ENCODE measurements at places on chromosomes 3 and 15.

- no peak for DNase-seq
These were observed 41.6 kb upstream of the GOLGA8B start for GRCh38 chr15:34625007-34625406.

DNA sequence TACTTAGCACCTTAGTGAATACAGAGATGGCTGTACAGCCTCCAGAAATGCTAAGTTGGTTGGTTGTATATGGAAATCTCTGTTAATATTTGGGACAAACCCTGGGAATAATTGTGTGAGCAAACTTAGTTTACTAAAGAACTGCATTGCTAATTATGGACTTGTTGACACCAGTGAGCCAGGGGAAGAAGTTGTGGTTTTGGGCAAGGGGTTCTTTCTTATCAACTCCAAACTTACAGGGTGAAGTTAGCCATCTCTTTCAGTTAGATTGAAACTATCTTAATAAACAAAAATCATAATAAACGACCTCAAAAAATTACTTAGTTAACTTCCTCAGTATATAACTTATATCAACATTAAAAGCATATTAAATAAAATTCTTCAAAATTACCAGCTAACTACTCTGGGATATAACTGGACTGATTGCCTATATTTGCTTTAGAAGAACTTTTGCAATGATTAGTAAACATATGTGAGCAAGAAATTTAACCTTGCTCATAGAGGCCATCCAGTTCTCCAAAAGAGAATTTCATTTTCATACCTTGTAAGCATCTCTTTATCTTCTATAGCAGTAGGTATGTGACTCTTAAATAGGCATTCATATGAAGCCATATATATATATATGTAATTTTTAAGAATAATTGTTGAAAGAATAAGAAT is 24.7 kb downstream of the MBNL1 start:
- DNase-seq: no peak

GRCh38 chr3:42708611-42709151 is 6.1 kb upstream of the HHATL start:
- no peak for DNase-seq

- DNase-seq: peak; percentile 69
These were observed 566 bp downstream of the HMCES start for GRCh38 chr3:129278966-129279906.

GRCh38 chr3:118941236-118941635 is 93.4 kb downstream of the IGSF11 start:
- DNase-seq: no peak

- DNase-seq: no peak
These were observed 278.3 kb upstream of the WNT5A start for GRCh38 chr3:55765398-55765797.

DNA sequence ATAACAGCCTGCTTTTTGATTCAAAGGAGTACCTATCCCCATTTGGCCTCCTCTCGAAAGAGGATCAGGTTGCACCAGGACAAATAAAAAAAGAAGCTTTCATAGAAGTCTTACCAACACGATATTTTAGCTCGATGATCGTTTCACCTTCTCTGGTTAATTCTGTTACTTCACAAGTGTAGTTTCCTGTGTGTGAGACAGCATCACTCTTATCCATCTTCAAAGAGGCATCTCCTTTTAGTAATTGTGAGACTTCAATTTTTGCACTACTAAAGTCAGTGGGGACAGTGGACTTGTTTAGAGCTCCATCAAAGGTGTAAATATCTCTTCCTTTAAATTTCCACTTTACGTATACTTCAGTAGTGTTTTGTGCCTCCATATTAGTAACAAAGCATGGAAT is 11.0 kb downstream of the CD47 start:
- no peak for DNase-seq

DNA sequence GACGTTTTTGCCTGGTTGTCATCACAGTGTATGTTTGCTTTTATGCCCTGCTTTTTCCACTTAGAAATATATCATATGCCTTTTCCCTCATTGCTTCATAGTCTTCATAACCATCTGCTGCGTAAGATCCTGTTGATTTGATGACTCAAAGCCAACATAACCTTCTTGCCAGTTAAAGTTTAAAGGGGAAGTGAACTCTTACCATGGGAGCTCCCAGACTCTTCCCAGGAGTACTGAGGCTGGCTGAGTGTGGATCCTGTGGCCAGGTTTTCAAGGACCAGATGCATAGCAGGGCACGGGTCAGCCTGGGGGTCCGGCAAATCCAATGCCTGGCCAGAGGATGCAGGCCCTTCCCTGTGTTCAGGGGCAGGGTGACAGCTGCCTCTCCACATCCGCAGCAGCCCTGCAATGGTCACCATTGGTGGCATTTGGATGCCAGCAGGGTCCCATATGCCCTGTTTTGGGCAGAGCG is 42.0 kb upstream of the SACM1L start:
- no peak for DNase-seq

DNA sequence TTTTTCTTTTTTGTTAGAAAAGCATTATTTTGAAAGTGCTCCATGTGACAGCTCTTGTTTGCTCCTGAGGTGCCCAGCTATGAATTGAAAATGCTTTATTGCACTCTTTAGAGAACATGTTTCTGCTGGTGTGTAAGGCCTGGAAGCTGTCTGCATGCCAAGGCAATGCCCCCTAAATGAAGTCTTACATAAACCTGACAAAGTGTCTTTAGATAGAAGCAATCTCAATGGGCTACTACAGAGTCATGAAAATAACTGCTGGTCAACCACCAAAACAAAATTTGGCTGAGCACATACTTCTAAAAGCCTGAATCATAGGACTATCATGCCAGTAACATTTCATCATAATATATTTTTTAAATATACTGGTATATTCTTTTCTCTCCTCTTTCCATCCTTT is 178.7 kb downstream of the THRB start:
- no peak for DNase-seq

DNA sequence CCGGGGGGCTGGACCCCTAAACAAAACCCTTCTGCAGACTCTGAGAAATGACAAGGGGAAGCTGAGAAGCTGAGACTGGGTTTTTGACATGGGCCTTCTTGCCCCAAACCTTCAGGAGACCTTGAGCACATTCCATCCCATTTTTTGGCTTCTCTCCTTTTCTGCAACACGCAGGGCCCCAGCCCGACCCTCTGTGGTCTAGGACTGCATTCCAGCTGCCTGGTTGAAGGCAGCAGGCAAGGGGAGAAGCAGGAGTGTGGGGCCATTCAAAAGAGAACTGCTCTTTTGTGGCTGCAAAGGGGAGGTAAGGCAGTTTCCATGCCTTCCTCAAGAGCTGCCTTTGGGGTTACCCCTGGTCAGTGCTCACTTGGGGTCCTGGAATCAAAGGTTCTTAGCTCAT is 263.0 kb downstream of the TLE3 start:
- DNase-seq: no peak

- no peak for DNase-seq
These were observed 434.9 kb upstream of the TPM1 start for GRCh38 chr15:62607643-62608042.

DNA sequence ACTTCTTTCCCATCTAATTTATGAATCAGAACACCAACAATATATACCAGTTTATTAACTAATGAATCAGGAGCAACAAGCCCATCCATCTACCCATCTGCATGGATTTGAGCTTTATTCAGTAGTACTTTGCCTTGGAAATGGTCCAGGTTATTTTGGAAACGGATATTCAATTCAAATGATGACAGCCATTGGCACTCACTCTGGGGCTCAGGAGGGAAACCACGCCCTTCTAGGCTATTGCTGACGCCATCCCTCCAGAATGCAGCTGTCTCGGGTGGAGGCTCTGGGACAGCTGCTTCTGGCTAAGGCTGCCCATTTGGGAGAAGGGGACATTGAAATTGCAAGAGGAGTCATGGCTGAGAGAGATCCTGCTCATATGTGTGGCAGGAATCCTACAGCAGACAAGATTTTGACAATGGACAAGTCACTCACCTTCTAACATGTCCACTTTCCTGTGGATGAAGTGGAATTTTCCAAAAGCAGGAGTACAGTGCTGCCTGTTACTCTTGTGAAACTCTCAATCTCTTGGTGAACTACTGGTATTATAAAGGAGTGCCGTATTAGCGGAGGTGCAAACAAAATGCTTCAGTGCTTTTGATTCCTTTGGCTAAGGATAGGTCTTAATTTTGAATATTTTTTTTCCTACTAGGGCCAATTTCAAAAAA is 29.3 kb upstream of the TRAK1 start:
- DNase-seq: no peak

- no peak for DNase-seq
These were observed 657.5 kb upstream of the NECTIN3 start for GRCh38 chr3:110413807-110414748.

- DNase-seq: no peak
These were observed 737.1 kb downstream of the FHIT start for GRCh38 chr3:60514085-60514649.

DNA sequence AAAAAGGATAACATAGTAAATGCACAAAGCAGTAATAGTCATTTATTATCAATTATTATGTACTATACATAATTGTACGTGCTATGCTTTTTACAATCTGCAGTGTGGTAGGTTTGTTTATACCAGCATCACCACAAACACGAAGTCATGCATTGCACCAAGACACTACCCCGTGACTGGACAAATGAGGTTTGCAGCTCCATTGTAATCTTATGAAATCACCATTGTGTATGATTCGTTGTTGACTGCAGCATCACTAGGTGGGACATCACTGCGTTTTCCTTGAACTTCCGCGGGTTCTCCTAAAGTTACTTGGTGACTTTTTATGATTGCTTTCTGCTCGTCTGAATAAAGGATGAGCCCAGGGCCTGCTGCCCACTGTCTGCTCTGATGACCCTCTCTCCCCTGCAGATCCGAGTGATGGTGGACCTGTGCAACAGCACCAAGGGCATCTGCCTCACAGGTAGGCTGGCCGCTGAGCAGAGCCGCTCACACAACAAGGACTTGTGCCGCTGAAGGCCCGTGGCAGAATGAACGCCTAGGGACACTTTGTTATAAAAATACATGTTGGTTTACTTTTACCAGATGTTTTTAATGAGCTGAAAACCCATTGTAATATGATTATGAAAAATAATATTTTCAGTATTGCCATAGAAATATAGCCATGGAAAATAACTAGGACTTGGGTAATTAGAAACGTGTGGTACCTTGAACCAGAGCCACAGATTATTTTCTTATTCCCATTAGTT is 35.8 kb downstream of the GLDN start:
- DNase-seq: no peak

DNA sequence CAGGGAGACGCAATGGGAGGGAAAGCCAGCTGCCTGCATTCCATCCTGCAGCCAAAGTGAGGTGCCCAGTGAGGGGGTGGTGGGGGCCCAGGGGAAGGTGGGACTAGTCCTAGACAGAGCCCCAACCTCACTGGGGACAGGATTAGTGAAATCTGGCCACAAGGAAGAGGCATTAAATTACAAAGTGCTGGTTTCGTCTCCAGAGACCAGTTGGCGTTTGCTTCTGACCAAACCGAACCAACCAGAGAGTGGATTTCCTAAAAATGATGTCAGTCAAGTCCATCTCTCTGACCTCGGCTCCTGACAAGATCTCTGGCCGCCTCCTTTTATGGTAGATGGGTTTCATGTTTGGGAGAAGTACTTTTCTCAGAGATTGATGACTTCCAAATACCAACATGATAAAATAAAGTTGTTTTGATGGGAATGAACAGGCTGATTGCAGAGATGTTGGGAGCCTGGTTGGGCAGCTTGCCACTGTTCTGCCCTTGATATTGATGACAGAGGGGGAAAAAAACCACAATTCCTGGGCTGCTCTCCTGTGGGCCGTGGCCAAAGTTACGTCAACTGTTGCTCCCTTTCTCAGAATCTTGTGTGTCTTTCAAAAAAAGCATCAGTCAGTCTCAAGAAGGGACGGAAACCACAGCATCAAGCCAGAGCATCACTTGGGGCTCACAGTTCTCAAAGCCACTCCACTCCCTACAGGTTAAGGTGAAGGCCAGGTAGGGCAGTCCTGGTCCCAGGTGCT is 24.6 kb downstream of the ITGA11 start:
- DNase-seq: no peak

- DNase-seq: no peak
These were observed 10.4 kb upstream of the NR2F2 start for GRCh38 chr15:96320107-96320506.

DNA sequence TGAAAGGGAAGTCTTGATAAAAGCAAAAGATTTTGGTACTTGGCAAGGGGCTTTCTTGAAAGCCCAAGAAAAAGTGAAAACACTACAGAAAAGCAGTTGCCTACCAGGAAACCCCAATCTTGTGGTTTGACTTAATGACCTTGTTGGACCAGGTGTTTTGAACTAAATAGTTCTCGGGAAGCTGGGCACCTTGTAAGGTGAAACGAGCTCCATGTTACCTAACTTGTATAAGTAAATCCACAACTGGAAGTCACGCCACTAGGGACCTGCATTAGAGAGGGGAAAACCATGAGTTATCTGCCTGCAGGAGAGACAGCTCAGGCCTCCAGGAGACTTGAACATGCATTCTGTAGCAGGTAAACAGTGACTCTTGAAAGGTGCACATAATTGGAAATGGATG is 88.2 kb downstream of the GMPS start:
- DNase-seq: no peak

DNA sequence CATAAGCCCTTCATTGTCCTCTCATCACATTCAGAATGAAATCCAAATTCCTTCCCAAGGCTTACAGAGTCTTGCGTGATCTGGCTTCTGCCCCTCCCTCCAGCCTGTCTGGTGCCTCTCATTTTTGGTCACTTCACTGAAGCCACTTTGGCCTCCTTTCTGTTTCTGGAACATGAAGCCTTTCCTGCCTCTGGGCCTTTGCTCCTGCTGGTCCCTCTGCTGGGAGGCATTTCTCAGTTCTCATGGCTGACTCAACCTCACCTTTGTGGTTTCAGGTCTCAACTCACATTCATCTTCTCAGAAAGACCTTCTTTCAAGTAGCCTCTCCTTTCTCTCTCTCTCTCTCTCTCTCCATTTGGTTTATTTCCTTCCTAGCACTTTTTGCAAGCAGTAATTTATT is 43.9 kb upstream of the BHLHE40 start:
- DNase-seq: no peak

DNA sequence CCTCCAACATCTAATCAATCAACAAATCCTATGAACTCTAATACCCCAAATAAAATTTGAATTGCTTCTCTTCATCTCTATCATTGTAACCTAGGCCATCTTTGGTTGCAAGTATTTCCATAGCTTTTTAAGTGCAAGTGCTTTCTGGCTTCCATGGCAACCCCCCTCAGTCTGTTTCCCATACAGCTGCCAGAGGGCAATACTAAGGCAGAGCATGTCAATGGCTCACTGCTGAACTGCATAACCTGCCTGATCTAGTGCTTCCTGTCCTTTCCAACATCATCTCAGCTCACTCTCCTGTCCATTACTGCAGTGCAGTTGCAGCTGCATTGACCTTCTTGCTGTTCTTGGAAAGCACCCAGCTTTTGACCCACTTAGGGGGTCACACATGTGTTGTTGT is 198.4 kb downstream of the WNT5A start:
- no peak for DNase-seq

- no peak for DNase-seq
These were observed 61.9 kb upstream of the CDAN1 start for GRCh38 chr15:42798802-42799201.

DNA sequence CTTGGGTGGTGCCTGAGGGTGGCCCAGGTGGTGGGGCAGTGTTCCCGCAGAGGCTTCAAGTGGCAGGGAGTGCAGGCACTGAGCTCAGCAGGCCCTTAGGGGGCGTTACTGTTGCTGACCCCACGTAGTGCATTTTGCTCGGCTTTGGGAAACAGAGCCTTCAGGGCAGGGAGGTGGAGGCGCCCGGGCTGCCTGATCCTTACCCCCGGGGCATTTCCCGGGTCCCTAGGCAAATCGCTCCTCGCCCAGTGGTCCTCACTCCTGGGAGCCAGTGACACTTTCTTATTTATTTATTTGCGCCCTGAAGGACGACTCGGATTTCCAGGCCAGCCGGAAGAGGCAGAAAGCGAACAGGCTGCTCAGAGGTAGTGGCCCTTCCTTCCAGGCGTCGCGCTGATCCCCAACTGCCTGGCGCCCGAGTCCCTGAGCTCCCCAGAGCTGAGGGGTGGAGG is 10.1 kb upstream of the FOXB1 start:
- DNase-seq: no peak

All from DND-41 (cell line).